A673 (cell line): ENCODE measurements at places on chromosomes 12 and 14.

- no peaks in the 10 kb centered on the region for H3K27me3 ChIP-seq
- peaks cover 41% of the 10 kb centered on the region for H3K4me1 ChIP-seq
- no peaks in the 10 kb centered on the region for H3K36me3 ChIP-seq
- no peak overlapping the region for H3K4me3 ChIP-seq
- no peak overlapping the region for H3K27ac ChIP-seq
Observed at GRCh38 chr12:87469295-87469694, 559.9 kb downstream of the C12orf50 start.

- H3K4me3 ChIP-seq, result peak overlapping the region; percentile 4
- DNase-seq, result peak; percentile 56
Observed at GRCh38 chr14:71371711-71372396, 464.6 kb downstream of the PCNX1 start.

DNA sequence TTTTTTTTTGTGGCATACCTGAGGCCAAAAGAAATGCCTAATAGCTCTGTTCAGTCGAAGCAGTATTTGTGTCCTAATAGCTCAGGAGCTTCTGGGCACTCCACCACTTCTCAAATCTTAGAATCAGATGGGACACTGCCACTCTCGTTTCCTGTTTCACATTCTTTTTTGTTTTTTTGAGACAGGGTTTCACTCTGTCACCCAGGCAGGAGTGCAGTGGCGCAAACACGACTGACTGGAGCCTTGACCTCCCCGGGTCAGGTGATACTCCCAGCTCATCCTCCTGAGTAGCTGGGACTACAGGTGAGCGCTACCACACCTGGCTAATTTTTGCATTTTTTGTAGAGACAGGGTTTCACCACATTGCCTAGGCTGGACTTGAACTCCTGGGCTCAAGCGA lies 52.7 kb downstream of the SPPL3 start:
- H3K27me3 ChIP-seq, result no peaks in the 10 kb centered on the region
- H3K4me3 ChIP-seq, result no peak overlapping the region
- no peak overlapping the region for H3K27ac ChIP-seq
- no peak for DNase-seq
- no peaks in the 10 kb centered on the region for H3K36me3 ChIP-seq

- no peaks in the 10 kb centered on the region for H3K27me3 ChIP-seq
- no peak for DNase-seq
- no peak overlapping the region for H3K4me3 ChIP-seq
- H3K27ac ChIP-seq, result no peak overlapping the region
- no peaks in the 10 kb centered on the region for H3K36me3 ChIP-seq
- H3K4me1 ChIP-seq, result no peaks in the 10 kb centered on the region
Observed at GRCh38 chr14:24409192-24409591, 10.4 kb downstream of the NYNRIN start.

DNA sequence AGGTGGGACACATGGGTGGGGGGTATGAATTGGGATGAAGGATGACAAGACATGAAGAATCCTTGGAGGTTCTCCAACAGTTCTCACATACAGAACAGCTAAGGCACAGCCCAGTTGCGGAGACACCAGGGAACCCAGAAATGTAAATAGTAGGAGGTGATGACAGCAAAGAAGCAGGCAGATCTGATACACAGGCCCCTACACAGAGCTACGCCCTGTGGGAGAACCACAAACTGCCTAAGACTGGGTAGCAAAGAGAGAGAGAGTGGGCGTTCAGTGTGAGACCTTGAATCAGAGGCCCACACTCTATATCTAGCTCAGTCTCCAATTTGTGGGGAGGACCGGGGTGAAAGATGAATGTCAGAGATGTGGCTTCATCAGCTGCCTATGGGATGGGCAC lies 9.5 kb upstream of the NUMB start:
- no peaks in the 10 kb centered on the region for H3K36me3 ChIP-seq
- no peaks in the 10 kb centered on the region for H3K27me3 ChIP-seq
- H3K27ac ChIP-seq, result no peak overlapping the region
- H3K4me1 ChIP-seq, result peaks cover 10% of the 10 kb centered on the region

DNA sequence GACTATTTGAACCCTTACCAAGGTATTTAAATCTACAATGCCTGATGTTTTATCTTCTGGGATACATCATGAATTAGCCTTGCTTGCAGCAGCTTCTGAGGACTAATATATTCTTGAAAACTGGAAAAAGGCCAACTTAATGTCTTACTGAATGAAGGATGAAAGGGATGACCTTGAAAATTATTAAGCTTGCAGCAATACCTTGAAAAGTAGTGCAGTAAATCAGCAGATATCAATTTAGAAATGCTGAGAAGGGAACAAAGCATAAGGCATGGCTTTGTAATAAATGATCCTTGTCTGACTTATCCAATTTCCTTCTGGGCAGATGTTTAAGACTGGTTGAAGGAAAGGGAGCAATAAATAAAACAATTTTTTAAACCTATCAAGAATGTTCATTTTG lies 37.3 kb upstream of the FERMT2 start:
- peak overlapping the region; percentile 82 for H3K27ac ChIP-seq
- DNase-seq, result peak; percentile 74
- H3K36me3 ChIP-seq, result no peaks in the 10 kb centered on the region
- peaks cover 23% of the 10 kb centered on the region for H3K4me1 ChIP-seq
- no peaks in the 10 kb centered on the region for H3K27me3 ChIP-seq
- peak overlapping the region; percentile 14 for H3K4me3 ChIP-seq

DNA sequence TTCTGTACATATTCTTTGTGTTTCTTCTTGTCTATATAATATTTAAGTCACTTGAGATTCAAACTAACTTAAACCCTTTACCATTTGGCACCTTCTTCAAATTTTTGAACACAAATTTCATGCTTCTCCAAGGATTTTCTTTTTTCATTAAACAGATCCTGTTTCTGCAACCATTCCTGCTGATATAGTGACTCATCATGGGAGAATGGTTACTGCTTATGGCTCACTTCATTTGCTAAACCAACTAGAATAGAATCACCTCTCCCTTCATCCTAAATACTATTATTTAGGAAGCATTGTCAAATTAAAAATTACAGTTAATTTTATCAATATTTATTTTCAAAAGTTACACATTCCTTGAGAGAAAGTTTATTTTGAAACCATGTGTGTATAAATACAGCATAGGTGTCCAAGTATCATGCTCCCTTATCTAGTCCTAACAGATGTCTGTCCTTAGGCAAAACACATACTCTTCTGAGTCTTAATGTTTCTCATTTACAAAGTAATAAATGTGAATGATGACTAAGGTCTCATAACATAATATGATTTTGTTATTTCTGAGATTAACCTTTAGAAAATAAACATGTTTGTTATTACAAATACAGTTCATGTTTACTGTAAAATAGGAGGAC lies 40.7 kb downstream of the PLCZ1 start:
- DNase-seq, result no peak
- H3K27ac ChIP-seq, result no peak overlapping the region
- no peaks in the 10 kb centered on the region for H3K36me3 ChIP-seq
- H3K4me3 ChIP-seq, result no peak overlapping the region
- no peaks in the 10 kb centered on the region for H3K4me1 ChIP-seq

GRCh38 chr12:96701856-96702255 lies 205.2 kb upstream of the NEDD1 start:
- H3K4me3 ChIP-seq, result no peak overlapping the region
- H3K4me1 ChIP-seq, result no peaks in the 10 kb centered on the region
- H3K27ac ChIP-seq, result no peak overlapping the region
- no peaks in the 10 kb centered on the region for H3K36me3 ChIP-seq
- H3K27me3 ChIP-seq, result no peaks in the 10 kb centered on the region
- no peak for DNase-seq

DNA sequence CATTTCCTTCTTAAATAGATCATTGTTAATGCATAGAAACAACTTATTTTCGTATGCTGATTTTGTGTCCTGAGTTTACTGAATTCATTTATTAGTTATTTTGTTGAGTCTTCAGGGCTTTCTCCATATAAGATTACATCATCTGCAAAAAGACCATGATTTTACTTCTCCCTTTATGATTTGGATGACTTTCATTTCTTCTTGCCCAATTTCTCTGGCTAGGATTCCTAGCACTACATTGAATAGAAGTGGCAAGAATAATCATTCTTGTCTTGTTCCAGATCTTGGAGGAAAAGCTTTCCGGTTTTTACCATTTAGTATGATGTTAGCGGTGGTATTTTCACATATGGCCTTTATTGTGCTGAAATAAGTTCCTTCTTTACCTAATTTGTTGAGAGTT lies 303.0 kb upstream of the RTL1 start:
- H3K4me1 ChIP-seq, result no peaks in the 10 kb centered on the region
- no peaks in the 10 kb centered on the region for H3K27me3 ChIP-seq
- H3K27ac ChIP-seq, result no peak overlapping the region
- no peak for DNase-seq

DNA sequence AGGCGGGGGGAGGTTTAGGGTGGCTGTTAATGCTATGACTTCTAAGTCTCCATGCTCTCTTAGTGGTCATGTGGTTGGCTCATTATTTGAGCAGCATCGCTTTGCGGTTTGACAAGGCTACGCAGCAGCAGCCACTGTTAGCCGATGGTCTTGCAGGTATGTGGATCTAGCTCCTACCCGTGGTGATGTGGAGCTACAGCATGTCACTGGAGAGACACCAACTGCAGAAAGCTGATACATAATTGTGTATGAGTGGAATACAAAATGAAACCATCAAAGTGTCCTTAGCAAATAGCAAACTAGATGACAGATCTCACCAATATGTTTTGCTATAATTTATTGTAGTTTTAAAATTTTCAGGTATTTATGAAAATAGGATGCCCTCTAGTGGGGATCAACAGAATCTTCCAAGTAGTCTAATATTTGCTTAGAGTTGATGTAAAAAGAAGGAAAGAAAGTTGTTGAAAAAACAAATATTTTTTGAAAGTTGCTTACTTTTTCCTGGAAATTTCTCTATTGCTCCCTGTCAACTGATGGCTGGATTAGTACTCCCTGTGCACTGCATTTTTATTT lies 94.9 kb downstream of the NAV3 start:
- no peak overlapping the region for H3K4me3 ChIP-seq
- peak; percentile 96 for DNase-seq
- no peak overlapping the region for H3K27ac ChIP-seq
- H3K36me3 ChIP-seq, result no peaks in the 10 kb centered on the region
- H3K27me3 ChIP-seq, result no peaks in the 10 kb centered on the region
- H3K4me1 ChIP-seq, result peaks cover 23% of the 10 kb centered on the region

DNA sequence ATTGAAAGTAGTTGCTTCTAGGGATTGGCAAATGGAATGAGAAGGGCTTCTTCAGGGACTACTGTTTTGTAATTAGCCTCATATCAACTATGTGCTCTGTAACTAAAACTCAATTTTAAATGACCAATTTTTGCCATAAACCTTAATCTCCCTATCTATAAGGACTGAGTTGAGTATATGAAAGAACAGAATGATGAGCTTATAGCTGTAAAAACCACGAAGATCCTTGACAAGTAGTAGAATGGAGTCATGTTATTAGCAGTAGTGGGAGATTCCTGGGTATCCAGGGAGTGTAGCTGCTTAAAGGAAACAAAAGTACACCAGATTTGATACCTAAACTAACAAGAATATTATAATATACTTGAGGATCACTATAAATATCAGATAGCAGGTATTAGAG lies 28.0 kb downstream of the LGALS3 start:
- no peaks in the 10 kb centered on the region for H3K27me3 ChIP-seq
- peaks cover 80% of the 10 kb centered on the region for H3K36me3 ChIP-seq
- no peaks in the 10 kb centered on the region for H3K4me1 ChIP-seq
- DNase-seq, result no peak

GRCh38 chr14:55410876-55411275 lies 754 bp downstream of the ATG14 start:
- DNase-seq, result no peak
- H3K36me3 ChIP-seq, result no peaks in the 10 kb centered on the region
- no peaks in the 10 kb centered on the region for H3K27me3 ChIP-seq
- peaks cover 7% of the 10 kb centered on the region for H3K4me1 ChIP-seq

- H3K27ac ChIP-seq, result no peak within 1 kb of the TSS
- DNase-seq, result no peak
- no peaks in the 10 kb centered on the region for H3K4me1 ChIP-seq
- H3K27me3 ChIP-seq, result no peaks in the 10 kb centered on the region
Observed at GRCh38 chr14:19743256-19743655, at the start of gene OR4Q3. OR4Q3 (plus strand) TSS chr14:19743571.

DNA sequence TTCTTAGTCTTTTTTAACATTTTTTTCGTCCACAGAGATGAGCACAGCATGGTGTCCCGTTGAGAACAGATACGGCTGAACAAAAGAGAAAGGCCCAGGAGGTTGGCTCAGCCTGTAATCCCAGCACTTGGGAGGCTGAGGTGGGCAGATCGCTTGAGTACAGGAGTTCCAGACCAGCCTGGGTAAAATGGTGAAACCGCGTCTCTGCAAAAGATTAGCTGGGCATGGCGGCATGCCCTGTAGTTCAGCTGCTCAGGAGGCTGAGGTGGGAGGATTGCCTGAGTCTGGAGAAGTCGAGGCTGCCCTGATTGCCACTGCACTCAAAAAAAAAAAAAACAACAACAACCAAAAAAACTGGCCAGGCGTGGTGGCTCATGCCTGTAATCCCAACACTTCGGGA lies 5.9 kb upstream of the EP400 start:
- peaks cover 44% of the 10 kb centered on the region for H3K36me3 ChIP-seq
- H3K4me1 ChIP-seq, result no peaks in the 10 kb centered on the region
- no peak overlapping the region for H3K27ac ChIP-seq
- no peak for DNase-seq
- no peak overlapping the region for H3K4me3 ChIP-seq
- H3K27me3 ChIP-seq, result no peaks in the 10 kb centered on the region

DNA sequence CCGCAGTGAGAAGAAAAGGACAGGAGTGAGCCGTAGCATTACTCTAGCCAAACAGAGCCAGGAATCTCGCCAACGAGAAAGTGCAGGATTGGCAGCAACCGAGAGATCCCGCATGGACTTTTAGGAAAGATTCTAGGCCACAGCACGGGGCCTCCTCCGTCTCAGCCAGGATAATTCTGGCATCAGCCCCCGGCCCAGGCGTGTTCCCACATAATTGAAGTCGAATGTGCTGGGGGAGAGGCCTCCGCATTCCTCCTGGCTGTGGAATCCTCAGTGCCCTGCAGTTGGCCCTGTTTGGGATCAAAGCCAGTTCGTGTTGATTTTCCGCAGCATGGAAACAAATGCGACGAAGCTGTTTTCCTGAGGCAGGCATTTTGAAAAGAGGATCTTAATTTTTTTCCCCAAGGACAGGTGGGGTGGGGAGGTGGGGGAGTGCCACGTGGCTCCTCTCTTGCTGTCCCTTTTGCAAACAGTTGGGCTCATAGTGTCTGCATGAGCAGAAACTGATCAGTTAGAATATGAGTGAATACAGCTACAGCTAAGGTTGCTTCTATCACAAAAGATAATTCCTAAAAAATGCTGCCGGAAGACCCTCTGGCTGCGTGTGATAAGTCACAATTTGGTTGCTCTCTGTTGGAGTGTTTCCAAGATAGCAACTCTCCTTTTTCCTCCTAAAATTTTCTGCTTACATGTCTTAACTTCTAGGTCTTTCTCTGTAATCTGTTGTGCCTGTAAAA lies 37.3 kb upstream of the ATXN2 start:
- H3K4me3 ChIP-seq, result no peak overlapping the region
- peak; percentile 65 for DNase-seq
- peak overlapping the region; percentile 89 for H3K27ac ChIP-seq
- no peaks in the 10 kb centered on the region for H3K36me3 ChIP-seq
- H3K4me1 ChIP-seq, result peaks cover 25% of the 10 kb centered on the region

GRCh38 chr12:126768517-126768916 lies 1498.5 kb upstream of the TMEM132C start:
- H3K4me1 ChIP-seq, result no peaks in the 10 kb centered on the region
- no peak overlapping the region for H3K4me3 ChIP-seq
- DNase-seq, result no peak
- H3K27me3 ChIP-seq, result no peaks in the 10 kb centered on the region
- H3K27ac ChIP-seq, result no peak overlapping the region

- no peak overlapping the region for H3K27ac ChIP-seq
- H3K4me3 ChIP-seq, result no peak overlapping the region
- no peaks in the 10 kb centered on the region for H3K4me1 ChIP-seq
- H3K27me3 ChIP-seq, result no peaks in the 10 kb centered on the region
- no peaks in the 10 kb centered on the region for H3K36me3 ChIP-seq
- no peak for DNase-seq
Observed at GRCh38 chr14:104741803-104742251, 11.1 kb upstream of the SIVA1 start.
